NCI-H1417 treated with DMSO at 0.1 percent for 48 hours (cell line): ENCODE measurements at places on chromosomes 16 and 17.
A peak's percentile ranks its signal among the peaks of the same experiment; 100 is the strongest.

DNA sequence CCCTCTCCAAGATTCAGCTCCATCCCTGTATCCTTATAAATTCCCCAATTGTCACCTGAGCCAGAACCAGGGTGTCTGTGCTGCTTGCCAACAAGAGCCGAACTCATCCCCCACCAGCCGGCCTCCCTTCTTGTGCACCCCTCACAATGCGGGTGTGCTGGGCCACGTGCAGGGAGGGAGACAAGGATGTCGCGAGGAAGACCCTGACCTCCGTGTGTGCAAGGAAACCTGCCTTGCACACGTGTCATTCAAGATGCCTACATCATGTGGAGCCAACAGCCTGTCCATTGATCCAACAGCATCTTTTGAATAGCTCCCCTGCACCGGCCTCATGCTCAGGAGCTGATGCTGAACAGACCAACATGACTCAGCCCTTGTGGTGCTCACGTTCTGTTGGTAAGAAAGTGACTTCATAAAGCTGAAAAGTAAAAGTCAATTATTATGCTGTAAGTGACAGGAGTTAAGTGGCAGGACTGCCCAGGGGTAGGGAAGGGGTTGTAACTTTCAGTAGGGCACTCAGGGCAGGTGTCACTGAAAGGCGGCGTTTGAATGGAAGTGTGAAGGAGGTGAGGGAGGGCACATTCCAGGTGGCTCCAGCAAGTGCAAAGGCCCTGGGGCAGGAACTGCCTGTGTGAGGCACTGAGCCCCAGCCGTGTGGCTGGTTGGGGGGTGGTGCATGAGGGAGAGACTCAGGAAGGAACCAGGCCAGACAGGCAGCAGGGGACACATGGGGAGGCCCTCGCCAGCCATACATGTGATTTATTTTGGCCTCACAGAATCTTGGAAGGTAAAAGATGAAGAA is 302.2 kb downstream of the FOXL1 start:
- no peak for DNase-seq

GRCh38 chr17:62126292-62126691 is 61.2 kb upstream of the MED13 start:
- peak; percentile 16 for DNase-seq

- no peak for DNase-seq
Observed at GRCh38 chr17:1644493-1645206, 882 bp downstream of the SCARF1 start.

DNA sequence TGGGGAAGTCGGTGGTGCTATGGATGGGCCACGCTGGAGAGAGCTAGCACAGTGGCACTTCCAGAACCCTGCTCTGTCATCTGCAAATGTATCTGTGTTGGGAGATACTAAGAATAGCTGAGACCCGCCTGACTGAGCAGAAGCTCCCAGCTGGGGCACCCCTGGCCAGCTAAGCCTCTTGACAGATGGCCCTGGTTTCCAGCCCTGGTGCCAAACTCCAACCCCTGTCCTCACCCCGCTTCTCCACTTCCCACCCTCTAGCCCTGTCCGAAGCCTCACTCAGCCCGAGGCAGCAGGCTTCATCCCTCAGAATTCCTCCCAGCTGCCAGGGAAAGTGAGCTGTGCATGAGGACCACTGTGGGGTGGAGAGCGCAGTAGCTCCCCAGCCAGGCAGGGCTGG is 124.4 kb downstream of the CCDC144A start:
- DNase-seq, result no peak

DNA sequence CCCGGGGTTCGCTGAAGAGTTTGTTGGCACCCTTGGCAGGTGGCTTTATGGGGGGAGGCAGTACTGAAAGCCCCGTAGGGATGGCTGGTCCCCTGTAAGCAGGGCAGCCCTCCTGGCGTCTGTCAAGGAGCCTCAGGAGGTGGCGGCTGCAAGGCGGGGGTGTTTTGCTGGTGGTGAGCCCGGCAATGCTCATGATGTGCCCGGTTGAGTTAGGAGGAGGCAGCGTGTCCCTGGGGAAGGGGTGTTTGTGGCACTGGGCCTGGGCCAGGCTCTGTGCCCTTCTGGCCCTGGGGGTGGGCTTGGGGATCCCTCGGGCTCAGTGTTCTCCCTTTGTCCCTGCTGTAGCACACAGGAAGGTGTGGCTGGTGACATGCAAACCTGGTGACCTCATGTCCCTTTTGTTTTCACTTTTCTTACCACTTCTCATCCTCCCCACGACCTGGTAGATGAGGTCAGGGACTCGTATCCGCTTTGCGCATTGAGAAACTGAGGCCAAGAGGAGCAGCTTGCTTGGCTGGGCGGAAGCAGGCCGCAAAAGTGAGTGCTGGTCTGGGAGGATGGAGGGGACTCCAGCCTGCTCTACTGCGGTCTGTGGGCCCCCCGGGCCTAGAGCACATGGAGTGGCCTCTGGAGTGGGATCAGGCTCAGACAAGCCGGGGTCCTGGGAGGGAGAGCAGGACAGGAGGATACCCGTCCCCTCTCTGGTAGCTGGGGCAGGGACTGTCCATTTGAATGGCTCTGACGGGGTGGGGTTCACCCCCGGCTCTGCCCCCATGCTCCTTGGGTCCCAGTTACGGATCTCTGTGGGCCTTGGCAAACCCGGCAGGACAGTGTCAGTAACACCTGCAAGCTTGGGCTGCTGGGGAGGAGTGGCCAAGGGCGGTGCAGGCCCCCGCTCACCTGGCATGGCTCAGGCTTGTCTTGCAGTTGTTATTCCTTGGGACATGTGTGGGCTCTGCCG is 2.2 kb downstream of the SNN start:
- DNase-seq, result no peak

DNA sequence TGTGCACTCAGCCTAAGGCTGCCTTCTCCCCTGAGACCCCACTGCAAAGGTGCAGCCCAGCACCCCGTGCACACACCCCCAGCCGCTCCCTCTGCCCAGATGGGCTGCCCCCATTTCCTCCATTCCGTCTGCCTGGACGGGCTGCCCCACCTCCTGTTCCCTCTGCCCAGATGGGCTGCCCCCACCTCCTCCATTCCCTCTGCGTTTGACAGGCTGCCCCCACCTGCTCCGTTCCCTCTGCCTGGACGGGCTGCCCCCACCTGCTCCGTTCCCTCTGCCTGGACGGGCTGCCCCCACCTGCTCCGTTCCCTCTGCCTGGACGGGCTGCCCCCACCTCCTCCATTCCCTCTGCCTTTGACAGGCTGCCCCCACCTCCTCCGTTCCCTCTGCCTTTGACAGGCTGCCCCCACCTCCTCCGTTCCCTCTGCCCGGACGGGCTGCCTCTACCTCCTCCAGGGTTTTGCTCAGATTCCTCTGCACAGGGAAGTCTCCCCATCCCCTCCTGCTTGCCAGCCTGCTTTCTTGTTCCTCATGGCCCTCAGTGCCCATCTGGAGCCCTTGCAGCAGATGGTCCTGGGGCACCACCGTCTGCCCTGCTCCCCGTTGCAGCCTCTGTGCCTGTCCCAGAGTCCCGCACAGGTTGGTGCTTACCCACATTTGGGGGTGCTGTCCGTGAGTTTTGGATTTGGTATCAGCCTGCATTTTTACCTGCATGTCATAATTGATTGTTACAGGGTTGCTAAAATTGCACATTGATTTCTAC is 23.4 kb upstream of the IL17C start:
- DNase-seq, result no peak

DNA sequence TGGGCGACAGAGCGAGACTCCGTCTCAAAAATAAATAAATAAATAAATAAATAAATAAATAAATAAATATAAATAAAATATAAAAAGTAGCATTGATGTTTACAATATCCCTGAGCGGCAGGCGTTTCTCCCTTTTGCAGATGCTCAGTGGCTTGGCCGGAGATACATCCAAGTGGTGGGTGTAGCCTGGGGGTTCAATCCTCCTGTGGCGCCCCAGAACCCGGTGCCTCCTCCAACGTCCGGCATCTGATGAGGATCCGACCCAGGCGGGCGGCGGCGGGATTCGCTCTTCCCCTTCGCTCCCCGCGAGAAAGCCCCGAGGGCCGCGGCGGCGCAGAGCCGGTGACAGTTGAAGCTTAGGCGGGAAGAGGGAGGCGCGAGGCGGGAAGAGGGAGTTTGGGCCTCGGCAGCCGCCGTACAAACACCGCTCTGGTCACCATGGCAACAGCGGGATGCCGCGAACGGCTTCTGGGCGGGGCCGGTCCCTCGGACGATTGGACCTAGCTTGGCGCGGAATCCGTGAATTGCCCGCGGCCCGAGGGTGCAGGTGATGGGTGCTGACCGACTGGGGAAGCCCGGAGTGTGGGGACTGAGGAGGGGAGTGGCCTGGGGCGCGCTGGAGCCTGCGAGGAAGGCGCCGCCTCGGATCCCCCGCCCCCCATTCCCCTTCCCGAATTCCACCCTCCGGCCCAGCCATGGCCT is 12.7 kb upstream of the ALDOA start:
- DNase-seq, result peak; percentile 87

DNA sequence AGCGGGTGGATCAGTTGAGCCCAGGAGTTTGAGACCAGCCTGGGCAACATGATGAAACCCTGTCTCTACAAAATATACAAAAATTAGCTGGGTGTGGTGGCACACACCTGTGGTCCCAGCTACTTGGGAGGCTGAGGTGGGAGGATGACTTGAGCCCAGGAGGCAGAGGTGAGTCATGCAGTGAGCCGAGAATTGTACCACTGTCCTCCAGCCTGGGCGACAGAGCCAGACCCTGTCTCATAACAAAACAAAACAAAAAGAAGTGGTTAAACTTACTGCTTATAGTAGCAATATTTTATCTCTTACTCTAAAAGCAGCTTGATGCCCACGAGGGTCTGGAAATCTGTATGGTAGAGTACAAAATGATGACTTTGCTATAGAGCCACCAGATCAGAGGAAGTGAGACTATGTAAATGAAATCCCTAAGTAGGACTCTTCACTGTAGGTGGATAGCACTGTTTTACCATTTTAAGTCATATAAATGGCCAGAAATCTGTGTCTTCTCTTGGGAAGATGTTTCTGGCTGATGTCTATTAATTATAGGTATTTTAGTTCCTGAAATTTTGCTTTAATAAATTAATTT is 60.4 kb upstream of the MRC2 start:
- no peak for DNase-seq

GRCh38 chr17:57243171-57243622 is 13.1 kb upstream of the MSI2 start:
- no peak for DNase-seq

DNA sequence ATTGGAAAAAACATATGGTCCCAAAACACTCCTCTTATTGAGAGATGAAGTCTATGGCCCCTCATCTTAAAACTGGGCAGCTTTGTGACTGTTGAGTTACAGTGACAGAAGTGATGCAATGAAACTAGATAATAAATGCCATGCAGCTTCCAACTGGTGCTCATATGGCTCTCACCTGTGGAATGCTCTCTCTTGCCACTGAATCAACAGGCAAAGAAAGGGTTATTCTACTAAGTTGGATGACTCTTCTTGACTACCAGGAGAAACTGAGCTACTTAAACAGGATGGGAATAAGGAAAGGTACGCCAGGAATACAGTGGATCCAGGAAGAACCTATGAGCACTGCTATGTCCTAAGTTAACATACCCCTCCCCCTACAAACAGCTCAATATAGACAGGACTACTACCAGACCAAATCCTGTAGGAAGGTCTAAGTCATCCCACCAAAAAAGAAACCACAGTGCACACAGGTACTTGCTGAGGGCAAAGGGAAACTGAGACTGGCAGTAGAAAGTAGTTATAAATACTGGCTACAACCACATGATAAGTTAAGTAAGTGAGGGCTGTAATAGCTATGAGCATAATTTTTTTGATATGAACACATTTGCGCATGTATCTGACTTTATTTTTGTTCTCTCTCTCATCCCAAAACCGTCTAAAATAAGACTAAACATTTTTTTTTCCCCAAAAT is 398.5 kb downstream of the ZFHX3 start:
- no peak for DNase-seq

DNA sequence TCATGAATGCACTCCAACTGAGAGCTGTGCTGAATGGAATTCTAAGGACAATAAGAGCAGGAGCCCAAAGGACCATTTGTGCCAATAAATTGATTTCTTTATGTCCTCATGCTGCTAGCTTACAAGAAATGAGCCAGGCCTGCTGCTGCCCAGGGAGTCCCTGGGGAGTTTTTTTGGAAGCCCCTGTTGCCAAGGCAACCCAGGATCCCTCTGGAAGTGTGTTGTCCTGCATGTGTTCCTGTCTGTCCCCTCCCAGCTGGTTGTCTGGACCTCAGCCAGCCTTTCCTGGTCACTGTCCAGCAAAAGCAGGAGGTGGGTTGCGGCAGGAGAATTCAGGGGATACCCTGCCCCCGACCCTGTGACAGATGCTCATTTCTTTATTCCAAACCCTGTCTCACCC is 51.0 kb upstream of the GPRC5B start:
- DNase-seq, result no peak

DNA sequence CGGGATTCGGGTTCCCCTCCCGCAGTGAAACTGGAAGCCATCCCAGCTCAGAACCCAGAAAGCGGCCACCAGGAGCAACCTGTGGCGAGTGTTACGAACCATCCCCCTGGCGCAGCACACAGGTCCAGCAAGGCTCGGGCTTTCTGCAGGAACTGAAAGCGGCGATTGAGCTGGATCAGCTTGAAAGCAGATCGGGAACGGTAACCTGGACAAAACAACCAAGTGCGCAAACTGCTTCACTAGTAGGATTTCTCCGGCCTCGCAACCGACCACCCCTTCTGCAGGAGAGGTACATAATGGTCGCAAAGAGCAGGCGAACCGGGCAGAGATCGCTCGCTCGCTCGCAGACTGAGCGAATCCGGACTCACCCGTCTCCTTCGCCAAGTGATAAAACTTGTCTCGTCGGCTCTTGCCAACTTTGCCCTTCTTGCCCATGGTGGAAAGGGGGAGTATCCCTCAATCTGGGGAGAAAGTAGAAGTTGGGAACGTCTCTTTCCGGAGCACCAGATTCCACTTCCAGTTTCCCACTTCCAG is 696 bp upstream of the PSMC5 start:
- no peak for DNase-seq

DNA sequence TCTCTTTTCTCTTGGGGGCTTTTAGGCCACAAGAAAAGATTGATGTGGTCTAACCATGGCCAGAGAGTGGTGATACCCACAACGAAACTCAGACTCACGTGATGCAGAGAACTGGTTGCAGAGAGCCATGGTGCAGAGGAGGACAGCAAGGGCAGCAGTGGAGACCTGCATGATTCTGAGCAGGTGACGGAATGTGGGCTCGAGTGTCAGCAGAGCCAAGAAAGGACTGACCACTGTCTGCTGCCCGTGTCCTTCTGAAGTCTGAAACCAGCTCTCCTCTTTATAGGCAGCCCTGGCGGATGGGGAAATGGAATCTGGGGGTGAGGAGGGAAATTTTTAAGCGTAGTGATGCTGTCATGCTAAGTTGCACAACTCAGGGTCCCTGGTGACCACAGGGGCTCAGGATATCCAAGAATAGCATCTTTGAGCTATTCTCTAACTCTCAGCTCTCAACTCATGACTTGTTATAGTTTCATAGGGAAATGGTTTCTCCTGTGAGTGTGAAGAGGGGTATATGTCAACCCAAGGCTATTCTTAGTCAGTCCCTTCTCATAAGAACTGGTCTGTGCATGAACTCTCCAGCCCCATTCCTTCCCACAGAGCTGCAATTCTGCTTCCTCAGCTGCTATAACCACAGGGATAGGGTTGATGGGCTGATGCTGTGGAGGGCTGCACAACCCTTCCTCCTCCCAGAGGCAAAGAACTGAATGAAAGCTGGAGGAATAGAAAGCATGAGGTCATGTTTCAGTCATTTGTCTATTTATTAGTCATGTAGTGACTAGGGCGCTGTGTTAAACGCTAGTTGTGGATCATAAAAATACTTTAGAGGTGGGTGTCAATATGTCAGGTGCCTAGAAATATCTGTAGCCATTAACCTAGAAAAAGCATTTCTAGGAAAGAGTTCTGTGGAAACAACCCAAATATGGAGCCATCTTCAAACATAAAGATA is at the start of gene CCL3:
TSS of gene CCL3 (minus strand) at position 256 of the 949 bp plus-strand sequence. CDS start at position 171, 85 bp downstream.
- no peak for DNase-seq
